ENCODE measurements at places on chromosomes 7 and 10.

DNA sequence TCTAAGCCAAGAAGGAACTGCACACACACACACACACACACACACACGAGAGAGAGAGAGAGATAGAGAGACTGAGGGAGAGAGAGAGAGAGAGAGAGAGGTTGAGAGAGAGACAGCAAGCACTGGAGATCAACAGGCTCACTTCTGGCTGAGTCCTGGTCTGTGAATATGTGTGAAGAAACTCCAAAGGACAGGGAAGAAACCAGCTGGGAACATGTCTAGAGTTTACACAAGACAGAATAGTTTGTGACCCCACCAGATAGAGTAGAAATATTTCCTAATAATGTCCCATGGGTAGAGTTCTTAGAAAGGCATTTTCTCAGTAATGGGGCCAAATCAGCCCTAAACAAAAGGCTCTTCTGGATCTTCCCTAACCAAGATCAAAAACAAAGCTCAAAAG lies 155.5 kb upstream of the IGFBP3 start:
- no peak for DNase-seq

- no peak for DNase-seq
Observed at GRCh38 chr10:32650246-32650655, 204.3 kb downstream of the CCDC7 start.

GRCh38 chr10:7159517-7159916 lies 251.3 kb downstream of the SFMBT2 start:
- DNase-seq, result no peak

- peak; percentile 78 for DNase-seq
Observed at GRCh38 chr10:118595598-118596425, at the start of gene PRLHR. Gene PRLHR, minus strand, starts transcription at chr10:118595648. Its CDS starts 404 bp downstream, at chr10:118595244.

DNA sequence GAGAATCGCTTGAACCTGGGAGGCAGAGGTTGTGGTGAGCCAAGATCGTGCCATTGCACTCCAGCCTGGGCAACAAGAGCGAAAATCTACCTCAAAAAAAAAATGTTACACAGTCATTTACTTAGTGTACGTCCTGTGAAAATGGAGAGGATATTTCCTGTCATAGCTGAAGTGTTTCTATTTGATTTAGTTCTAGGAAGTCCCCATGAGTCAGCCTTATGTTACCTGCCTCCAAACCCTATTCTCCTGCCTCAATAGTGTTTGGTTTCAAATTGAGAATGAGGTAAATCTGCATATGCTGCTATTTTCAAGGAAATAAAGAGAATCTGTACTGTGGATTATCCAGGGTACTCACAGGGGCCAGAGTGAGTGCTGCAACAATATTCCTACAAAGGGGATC lies 1284.5 kb upstream of the AUTS2 start:
- no peak for DNase-seq

DNA sequence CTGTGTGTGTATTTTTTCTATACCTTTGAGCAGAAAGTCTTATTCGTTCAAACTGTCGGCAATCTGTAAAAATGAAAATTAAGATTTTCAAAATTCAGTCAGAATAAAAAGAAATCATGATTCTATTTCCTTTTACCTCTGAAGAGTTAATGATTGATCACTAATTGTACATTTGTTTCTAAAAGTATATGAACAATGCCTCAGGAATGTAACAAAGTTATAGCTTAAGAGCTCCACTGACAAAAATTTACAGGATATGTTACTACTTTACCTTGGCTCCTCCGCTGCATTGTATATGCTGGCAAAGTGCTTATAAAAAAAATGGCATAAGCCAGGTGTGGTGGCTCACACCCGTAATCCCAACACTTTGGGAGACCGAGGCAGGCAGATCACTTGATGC lies 225.7 kb downstream of the VTI1A start:
- DNase-seq, result no peak

GRCh38 chr7:30988351-30989005 lies 24.7 kb downstream of the GHRHR start:
- DNase-seq, result no peak

DNA sequence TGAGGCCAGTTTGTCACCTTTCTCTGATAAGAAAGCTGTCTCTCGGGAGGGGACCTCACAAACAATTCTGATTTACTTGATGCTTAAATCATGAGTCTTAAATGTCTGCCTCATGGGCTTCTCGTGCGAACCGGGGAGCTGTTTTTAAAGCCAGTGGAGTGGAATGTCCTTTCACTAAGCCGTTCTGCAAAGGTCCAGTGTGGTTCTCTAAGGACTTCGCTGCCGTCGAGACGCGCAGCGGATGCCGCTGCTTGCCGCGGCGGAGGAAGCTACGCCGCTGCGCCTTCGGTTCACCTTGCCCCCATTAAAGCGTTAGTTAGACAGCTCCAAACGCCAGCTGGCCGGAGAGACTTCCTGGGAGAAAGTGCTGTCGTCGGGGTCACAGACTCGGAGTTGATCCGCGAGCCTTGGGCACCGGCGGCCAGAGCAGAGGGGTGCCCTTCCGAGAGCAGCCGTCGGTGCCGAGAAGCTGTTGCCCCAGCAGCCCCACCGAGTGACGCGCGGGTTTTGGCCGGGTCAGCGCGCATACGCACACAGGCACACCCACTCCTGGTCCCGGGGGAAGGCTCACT lies 1.3 kb upstream of the HMX3 start:
- no peak for DNase-seq

GRCh38 chr7:54778696-54779540 lies 19.9 kb upstream of the SEC61G start:
- no peak for DNase-seq

GRCh38 chr7:82542665-82543064 lies 99.1 kb upstream of the CACNA2D1 start:
- no peak for DNase-seq

DNA sequence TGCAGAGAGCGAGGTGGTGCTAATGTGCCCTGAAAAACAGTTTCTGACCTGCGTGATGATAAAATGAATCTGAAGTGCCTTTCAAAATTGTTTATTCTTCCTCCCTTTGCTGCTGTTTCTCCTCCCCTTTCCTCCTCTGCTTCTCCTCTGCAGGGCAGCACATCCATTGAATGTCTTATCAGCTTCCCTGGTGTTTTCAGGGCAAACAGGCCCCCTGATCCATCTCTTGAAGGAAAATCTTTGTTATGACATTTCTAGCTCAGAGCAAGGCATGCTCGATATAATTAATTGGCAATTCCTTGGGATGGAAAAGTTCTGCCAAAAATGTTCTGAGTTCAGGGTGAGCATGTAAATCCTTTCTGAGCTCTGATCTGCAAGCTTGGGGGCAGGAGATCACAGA lies 364.2 kb upstream of the ZNF32 start:
- DNase-seq, result no peak

DNA sequence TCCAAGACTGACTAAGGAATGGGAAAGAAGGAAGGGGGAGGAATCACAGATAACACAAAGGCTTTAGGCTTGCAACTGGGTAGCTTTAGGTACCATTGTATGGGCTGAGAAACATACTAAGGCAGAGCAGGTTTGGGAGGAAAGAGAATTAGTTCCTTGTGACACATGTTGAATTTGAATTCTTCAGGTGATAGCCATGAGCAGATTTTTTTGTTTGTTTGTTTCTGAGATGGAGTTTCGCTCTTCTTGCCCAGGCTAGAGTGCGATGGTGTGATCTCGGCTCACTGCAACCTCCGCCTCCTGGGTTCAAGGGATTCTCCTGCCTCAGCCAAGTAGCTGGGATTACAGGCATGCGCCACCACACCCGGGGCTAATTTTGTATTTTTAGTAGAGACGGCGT lies 4.4 kb upstream of the SND1 start:
- no peak for DNase-seq

DNA sequence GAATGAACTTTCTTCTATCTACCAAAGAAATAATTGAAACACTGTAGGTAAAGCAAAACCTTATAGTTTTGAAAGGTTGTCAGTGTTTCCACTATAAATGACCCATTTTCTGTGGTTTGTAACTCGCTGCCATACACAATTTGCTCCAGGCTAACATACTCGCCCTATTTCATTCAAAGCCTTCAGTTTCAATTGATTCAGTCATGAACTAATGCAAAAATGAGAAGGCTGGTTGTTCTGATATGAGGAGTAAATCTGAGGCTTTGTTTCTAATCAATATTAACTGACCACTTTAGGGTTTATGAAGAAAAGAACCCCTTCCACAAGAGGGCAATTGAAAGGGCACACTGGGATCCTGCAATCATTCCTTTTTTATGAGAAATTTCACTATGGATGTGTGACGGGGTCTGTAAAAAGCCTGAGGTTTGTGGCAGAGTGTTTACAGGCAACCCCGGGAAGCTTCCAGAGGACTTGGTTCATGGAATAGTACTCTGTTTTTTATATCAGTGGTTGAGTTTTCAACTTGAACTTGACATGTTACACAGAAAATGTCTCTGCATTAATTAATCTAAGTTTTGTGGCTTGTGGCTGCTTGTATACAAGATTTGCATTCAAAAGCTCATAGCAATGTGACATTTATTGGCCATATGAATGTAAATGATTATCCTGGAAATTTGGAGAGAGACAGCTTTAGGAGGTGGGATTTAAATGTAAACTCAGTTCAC lies 133.2 kb downstream of the NRP1 start:
- no peak for DNase-seq

GRCh38 chr10:44352316-44353127 lies 32.4 kb downstream of the CXCL12 start:
- DNase-seq, result peak; percentile 45

DNA sequence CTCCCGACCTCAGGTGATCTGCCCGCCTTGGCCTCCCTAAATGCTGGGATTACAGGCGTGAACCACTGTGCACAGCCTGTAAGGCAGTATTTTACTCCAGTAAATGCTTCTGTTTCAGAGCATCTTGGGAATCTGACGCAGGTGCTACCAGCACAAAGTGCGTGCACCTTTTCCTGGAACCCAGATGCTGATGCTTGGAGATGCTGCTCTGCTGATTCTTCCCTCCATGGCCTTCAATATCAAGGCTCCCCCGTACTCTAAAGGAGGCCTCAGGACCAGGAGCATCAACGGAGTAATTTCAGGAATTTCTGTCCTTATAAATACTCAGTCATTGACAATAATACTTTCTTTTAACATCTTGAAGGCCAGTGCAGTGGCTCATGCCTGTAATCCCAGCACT lies 23.5 kb downstream of the DENND2A start:
- no peak for DNase-seq

- DNase-seq, result no peak
Observed at GRCh38 chr10:30481603-30482002, 47.6 kb downstream of the MAP3K8 start.

DNA sequence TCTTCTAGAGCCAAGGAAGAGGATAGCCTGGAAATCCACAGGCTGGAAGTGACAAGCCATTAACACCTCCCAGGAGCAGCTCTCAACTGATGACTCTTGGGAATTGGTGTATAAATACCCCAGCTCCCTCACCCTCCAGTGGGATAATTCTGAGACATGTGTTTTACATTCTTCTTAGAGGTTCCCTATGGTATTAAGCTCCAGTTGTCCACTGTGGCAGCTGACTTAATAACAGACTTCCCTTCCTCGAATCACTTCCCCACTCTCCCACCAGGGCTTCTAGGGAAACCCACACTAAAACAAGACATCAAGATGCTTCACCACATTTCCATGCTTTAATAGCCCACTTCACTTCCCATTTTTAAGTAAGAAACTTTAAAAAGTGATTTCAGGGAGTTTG lies 47.2 kb downstream of the FAM107B start:
- no peak for DNase-seq

DNA sequence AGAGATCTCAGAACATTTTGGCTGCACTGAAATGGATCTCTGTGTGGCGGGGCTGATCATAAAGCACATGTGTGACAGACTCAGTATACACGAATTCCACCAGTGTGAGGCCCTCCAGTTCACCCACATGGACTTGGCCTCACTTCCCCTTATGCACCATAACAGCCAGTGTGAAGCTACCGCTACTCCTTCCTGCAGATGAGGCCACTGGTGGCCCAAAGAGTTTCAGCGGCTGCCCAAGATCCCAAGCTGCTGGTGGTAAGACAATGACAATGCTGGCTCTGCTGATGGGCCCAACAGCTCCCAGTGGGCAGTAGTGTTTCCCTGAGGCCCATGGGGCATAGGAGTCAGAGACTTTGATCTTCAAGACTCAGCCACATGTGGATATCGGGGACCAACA lies 21.0 kb upstream of the C10orf71 start:
- no peak for DNase-seq

DNA sequence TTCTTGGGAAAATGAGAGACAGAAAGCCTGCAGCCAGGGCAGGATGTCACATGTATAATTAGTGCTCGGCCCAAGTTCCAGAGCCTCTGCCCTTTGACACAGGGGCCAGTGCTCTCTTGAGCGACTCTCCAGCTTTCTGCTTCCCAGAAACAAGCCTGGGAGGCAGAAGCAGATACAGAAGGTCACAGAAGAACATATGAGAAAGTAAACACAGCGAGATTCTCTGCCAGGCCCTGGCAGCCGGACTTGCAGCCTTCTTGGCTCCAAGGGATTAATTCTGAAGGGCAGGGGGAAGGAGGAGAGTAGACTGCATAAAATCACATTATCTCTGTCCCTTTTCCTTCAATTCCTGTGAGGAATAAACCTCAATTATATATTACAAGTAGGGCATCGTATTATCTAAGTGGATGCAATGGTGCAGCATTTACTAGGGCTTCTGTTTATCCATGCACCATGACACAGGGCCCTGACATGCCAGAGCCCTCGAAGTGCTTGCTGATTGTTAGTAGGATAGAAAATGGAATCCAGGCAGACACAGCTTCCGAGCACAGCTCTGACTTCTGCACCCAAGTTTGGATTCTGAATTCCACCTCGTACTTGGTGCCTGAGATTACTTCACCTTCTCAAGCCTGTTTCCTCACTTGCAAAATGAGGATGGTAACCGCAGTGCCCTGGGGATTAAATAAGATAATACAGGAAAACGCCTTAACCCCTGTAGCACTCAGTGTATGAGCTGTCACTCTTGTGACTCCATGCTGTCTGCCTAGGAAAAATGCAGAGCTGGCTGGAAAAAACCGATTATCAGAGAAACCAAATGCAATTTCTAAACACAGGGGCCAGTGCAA lies 536.5 kb downstream of the TNS3 start:
- peak; percentile 53 for DNase-seq

- no peak for DNase-seq
Observed at GRCh38 chr7:142941541-142941940, 2.3 kb downstream of the LLCFC1 start.

GRCh38 chr10:125127986-125128385 lies 32.4 kb downstream of the CTBP2 start:
- DNase-seq, result no peak

Measured in ovary (tissue), 10 donors.